ENCODE measurements at places on chromosomes 5 and 9.

DNA sequence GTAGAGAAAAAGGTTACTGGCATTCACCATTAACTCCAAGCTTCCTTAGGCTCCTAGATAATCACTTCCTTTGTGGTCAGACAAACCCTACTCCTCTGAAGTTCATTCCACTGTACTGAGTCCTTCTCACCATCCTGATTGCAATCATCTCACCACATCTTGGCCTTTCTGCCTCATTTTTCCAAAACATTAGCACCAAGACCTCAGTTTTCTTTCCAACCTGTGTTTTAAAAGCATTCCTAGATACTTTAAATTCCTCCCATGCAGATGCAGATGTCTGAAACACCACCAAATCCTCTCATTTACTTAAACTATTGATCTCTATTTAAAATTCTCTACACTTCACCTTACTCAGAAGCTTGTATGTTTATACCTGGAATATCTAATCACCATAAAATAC lies 961.3 kb upstream of the CTNND2 start:
- no peak for DNase-seq

- no peak for DNase-seq
Observed at GRCh38 chr5:5430136-5430535, 7.7 kb downstream of the ICE1 start.

DNA sequence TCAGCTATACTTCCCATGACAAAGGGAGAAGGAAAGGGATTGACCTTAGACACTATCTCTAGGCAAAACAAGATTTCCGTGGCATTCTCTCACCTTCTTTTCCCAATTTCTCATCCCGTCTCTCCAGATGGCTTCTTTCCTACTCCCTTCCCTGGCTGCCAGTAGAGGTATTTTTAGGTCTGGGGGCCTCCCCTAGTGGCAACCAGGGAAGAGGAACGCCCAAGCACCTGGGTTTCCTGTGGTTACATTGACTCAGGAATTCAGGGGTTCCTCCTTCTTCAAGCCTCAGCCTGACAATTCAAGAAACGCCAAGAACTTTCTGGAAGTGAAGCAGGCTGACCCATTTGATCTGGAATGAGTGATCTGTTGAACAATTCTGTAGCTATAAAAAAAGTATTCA lies 111.5 kb upstream of the OSMR start:
- DNase-seq, result no peak

DNA sequence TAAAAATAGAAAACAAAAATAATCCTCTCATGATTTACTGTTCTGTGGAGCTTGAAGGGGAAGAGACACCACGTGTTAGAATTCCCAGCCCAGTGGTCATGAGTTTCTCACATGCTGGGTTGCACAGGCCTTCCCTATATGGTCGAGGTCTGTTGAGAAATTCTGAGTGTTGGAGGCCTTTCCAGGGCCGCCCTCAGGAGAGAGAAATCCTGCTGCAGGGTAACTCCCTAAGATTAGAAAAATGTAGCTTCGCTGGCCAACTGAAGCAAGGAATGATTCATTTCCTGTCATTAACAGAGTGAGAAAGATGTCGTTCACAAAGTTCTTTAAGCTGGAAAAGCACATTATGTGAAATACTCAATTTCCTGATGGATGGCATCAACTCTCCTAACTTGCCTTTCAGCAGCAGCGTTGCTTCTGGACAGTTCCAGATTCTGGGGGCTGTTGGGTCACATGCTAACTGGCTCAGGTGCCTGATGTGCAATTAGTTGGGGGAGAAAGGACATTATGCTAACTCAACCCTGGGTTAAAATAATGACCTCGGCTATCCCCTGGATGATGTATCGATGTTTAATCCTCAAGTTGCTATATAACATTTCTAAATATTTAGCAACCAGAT lies 104.8 kb upstream of the CD180 start:
- peak; percentile 42 for DNase-seq

GRCh38 chr5:79806741-79807140 lies 117.1 kb downstream of the CMYA5 start:
- DNase-seq, result no peak

Measured in AG09319 (cell line).